ENCODE measurements at places on chromosomes 7 and 10. TPM values are rescaled to one million over a fixed set of nuclear protein-coding genes. Genes with fewer than 3 reads are reported as not detected.

The NKX2-3 gene
- polyA plus RNA-seq = not detected

The GATA3 gene
- polyA plus RNA-seq = 58.6 TPM

The MMP21 gene
- polyA plus RNA-seq = not detected

The ANXA8L1 gene
- not detected for polyA plus RNA-seq

The IGFBP3 gene
- polyA plus RNA-seq = 11.1 TPM

The SLC13A4 gene
- polyA plus RNA-seq = not detected

DNA sequence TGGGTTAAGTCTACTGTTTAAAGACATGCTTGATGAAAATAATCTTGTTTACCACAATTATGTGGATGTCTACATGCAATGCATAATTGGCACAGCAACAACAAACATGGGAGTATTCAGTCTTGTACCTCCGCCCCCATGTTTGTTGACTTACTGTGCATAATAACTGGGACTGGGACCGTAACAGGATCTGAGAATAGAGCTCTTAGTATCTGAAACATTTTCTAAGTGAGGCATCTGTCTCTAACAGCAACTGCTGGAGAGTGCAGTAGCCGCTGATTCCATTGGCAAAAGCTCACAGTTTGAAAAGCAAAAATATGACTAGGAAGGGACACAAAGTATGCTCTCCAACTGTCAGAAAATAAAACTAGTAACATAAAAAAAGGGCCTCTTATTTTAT, 61.6 kb downstream of the ENO4 start:
- no peak overlapping the region for H3K27ac ChIP-seq
- no peak for DNase-seq
- no peaks in the 10 kb centered on the region for H3K27me3 ChIP-seq
- H3K36me3 ChIP-seq = no peaks in the 10 kb centered on the region

- peaks cover 6% of the 10 kb centered on the region for H3K36me3 ChIP-seq
- H3K27ac ChIP-seq = no peak overlapping the region
- H3K4me1 ChIP-seq = no peaks in the 10 kb centered on the region
- DNase-seq = no peak
- H3K27me3 ChIP-seq = no peaks in the 10 kb centered on the region
Measured at GRCh38 chr7:26348234-26348851, 56.7 kb downstream of the SNX10 start.

- H3K4me1 ChIP-seq = no peaks in the 10 kb centered on the region
- H3K4me3 ChIP-seq = no peak overlapping the region
- H3K27me3 ChIP-seq = no peaks in the 10 kb centered on the region
- DNase-seq = no peak
Measured at GRCh38 chr7:69738396-69738951, 140.2 kb downstream of the AUTS2 start.

DNA sequence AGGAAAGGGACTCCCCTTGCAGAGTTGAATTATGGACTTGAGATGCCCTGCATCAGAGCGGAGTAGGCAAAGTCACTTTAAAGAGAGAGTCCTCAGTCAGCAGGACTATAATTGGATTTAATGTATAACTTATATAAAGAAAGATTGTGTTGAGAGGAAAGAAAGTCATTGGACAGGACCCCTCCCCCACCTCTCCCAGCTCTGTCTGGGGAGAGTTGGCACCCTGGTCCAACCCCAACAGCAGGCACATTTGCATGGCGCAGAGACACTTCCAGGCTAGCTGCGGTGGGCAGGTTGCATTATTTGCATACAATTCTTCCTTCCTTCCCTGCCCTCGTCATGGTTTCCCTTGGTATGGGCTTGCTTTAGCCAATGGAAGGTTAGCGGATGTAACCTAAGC, 46.1 kb upstream of the NPTX2 start:
- H3K36me3 ChIP-seq = no peaks in the 10 kb centered on the region
- no peaks in the 10 kb centered on the region for H3K27me3 ChIP-seq
- H3K4me1 ChIP-seq = no peaks in the 10 kb centered on the region

GRCh38 chr10:75140246-75140645, 28.8 kb downstream of the SAMD8 start:
- H3K4me3 ChIP-seq = no peak overlapping the region

DNA sequence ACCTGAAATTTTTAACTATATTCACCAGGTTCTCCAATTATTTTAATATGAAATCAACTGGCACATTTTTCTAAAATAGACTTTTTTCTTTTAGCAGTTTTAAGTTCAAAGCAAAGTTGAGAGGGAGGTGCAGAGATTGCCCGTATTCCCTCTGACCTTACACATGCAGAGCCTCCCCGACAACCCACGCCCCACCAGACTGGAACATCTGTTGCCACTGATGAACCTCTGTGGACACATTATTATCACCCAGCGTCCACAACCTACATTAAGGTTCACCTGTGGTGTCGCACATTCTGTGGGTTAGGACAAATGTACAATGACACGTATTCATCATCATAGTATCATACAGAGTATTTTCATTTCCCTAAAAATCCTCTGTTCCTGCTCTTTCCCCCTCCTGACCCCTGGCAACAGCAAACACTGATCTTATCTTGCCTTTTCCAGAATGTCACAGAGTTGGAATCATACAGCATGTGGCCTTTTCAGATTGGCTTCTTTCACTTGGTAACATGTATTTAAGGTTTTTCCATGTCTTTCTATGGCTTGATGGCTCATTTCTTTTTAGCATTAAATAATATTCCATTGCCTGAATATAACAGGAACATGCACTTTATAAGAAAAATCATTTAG, 37.1 kb downstream of the COBL start:
- H3K4me1 ChIP-seq = no peaks in the 10 kb centered on the region
- no peak overlapping the region for H3K4me3 ChIP-seq
- no peak overlapping the region for H3K27ac ChIP-seq
- H3K36me3 ChIP-seq = no peaks in the 10 kb centered on the region
- no peak for DNase-seq
- H3K27me3 ChIP-seq = no peaks in the 10 kb centered on the region

- no peaks in the 10 kb centered on the region for H3K27me3 ChIP-seq
- no peak overlapping the region for H3K27ac ChIP-seq
- no peaks in the 10 kb centered on the region for H3K4me1 ChIP-seq
- no peaks in the 10 kb centered on the region for H3K36me3 ChIP-seq
- no peak overlapping the region for H3K4me3 ChIP-seq
- DNase-seq = no peak
Measured at GRCh38 chr7:34058801-34059135, 153.4 kb downstream of the BMPER start.

DNA sequence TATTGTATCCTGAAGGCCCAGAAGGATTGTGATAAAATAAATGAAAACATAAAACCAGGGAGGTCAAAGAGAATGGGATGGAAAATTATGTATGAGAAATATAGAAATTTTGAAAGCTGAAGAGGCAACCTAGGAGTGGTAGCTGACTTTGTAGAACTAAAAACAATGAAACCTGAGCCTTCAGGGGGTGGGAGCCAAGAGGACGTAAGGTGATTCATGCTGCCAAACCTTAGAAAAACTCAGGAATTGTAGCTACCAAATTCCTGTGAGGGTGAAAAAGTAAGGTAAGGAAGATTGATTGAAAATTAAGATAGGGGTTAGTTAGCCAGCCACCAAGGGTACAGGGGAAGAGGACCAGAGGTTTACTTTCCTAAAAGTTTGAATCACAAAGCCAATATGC, 213.2 kb downstream of the KCND2 start:
- no peaks in the 10 kb centered on the region for H3K27me3 ChIP-seq
- no peaks in the 10 kb centered on the region for H3K36me3 ChIP-seq
- H3K4me1 ChIP-seq = no peaks in the 10 kb centered on the region
- no peak overlapping the region for H3K27ac ChIP-seq

DNA sequence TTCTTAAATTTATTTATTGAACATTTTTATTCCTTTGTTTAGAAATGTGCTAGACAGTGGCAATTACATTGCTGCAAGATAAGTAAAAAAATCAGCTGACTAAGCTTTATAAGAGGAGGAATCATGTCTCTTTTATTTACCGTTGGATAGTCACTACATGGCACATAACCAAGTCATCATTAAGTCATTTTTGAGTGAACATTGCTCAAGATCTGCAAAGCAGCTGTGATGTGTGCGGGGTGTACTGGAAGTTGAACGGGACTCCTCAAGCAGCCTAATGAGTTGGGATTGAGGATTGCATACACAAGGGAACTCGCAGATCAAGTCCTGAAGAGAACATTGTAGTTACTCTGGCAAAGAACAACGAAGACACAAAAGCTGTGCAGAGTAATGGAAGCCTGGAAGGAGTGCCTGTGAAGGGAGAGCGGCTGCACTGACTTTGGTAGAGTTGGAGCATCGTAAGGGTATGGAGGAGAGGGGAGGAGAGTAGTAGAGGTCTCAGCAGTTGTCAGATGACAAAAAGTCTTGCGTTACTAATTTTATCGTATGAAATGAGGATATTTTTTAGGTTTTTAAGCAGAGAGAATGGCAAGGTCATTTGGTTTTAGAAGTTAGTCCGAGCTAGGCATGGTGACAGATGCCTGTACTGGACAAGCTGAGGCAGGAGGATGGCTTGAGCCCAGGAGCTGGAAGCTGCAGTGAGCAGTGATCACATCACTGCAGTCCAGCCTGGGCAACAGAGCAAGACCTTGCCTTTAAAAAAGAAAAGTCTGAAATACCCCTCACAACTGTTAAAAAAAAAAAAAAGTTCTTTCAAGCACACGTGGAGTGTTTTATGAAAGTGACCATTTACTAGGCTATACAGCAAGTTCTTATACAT, 95.1 kb downstream of the BMPR1A start:
- H3K27ac ChIP-seq = no peak overlapping the region
- H3K36me3 ChIP-seq = no peaks in the 10 kb centered on the region
- no peak for DNase-seq
- H3K4me3 ChIP-seq = no peak overlapping the region
- H3K27me3 ChIP-seq = no peaks in the 10 kb centered on the region

- no peak overlapping the region for H3K4me3 ChIP-seq
- H3K36me3 ChIP-seq = no peaks in the 10 kb centered on the region
- no peaks in the 10 kb centered on the region for H3K27me3 ChIP-seq
- DNase-seq = no peak
- H3K27ac ChIP-seq = no peak overlapping the region
Measured at GRCh38 chr7:41336455-41336952, 366.4 kb downstream of the INHBA start.

All from CD8-positive, alpha-beta memory T cell (primary cell).